ENCODE measurements at places on chromosomes 4 and X.
A peak's percentile ranks its signal among the peaks of the same experiment; 100 is the strongest.

GRCh38 chr4:179097741-179098140 is 1655.5 kb upstream of the AGA start:
- no peak for DNase-seq

DNA sequence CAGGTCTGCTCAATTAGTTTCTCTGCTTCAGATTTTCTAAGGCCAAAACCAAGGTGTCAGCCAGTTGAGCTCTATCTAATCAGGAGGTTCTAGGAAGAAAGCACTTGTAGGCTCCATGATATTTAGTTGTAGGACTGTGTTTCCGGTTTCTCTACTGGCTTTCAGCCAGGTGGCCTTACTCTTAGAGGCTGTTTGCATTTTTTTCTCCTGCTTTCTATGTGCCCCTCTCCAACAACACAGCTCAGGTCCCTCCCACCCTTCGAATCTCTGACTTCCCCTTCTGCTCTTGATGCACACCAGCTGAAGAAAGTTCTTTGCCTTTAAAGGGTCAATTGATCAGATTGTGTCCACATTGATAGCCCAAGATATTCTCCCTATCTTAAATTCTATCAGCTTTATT is 245.2 kb downstream of the RAB28 start:
- no peak for DNase-seq

DNA sequence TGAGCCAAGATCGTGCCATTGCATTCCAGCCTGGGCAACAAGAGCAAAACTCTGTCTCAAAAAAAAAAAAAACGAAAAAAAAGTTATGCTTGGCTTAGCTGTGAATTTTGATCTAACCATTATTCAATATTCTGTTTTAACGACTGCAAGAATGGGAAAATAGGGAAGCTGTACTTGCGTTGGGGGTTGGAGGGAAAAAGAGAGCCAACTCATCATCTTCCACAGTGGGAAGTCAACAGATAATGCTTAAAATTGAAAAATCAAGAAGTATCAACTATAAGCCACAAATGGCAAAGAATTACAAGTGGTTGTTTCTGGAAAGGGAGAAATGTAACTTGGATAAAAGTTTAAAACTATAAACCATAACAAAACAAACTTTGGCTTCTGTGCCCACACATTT is 2.9 kb downstream of the TEC start:
- no peak for DNase-seq

DNA sequence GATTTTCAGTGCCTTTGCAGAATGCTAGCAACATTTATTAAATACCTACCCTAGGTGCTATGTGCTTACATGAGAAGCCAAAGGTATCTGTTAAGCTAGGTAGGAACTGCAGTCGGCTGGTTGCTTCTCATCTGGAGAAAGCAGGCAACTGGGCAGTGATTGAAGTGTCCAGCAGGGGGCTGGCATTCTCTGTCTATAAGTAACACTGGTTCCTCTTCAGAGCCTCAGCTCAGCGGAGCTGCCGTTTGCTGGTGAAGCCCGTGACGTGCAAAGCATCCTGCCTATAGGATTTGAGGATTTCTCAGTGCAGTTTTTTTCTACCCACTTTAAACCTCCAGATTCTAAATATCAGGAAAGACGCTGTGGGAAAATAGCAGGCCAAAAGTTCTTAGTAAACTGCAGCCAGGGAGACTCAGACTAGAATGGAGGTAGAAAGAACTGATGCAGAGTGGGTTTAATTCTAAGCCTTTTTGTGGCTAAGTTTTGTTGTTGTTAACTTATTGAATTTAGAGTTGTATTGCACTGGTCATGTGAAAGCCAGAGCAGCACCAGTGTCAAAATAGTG is at the start of gene GRPR:
Gene GRPR (plus strand): TSS at position 344 of the 565 bp plus-strand sequence. CDS start 389 bp downstream, outside the sequence.
- DNase-seq, result peak; percentile 71

- DNase-seq, result no peak
Measured at GRCh38 chr4:140027101-140027500, 126.9 kb downstream of the MAML3 start.

GRCh38 chr4:96025011-96025410 is 185.1 kb downstream of the PDHA2 start:
- no peak for DNase-seq

DNA sequence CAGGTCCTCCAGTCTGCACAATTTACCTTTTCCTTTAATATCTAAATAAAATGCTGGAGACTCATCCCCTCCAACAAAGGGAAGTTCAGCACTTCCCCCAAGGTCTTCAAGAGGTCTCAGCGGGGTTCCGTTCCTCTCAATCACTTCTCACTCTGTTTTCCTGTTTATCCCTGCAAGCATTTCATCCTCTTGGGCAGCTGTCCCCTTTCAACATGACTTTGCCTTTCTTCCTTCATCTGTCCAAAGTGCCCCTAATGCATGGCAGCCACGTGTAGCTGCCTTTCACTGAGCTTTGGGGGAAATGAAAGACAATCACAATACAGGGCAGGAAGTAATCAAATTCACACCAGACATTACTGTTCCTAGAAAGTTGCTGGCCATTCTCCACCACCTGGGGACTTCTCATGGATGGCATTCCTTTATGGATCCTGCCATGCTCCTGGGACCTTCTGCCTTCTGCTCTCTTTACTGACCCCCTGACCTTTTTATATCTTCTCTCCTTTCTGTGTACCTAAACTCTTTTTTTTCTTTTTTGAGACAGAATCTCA is 79.7 kb upstream of the USP9X start:
- DNase-seq, result no peak

DNA sequence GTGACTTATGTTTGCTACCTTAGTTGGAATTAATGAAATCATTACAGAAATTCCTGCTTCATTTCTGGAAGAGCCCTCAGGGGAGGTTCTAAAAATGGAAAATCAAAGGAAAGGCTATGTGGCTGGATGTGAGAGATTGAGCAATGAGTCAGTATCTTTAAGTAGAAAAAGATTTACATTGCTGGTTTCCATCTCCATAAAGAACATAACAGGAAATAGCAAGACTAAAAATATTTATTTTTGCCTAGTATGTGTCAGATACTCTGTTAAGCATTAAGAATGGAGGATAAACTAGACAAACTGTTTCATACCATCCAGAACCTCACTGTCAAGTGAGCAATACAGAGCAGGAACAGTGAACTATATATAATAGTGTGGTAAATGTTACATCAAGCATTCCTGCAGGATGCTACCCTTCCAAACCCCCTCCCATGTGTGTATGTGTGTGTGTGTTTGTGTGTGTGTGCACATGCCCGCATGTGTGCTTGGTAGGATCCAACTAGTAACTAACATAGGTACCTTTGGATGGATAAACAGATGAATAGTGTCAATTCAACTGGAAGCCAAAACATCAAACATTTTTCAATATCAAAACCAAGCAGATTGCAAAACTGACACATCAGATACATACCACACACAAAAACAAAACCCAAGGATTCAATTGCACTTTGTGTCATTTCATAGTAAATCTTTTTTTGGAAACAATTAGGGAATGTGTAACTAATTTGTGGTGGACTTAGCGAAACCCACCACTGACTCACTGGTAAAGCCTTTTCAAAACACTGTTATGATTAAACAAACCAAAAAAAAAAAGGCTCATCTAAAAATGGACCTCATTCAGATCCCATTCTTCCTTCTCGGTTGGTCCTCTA is 223.4 kb downstream of the SHROOM3 start:
- peak; percentile 72 for DNase-seq

DNA sequence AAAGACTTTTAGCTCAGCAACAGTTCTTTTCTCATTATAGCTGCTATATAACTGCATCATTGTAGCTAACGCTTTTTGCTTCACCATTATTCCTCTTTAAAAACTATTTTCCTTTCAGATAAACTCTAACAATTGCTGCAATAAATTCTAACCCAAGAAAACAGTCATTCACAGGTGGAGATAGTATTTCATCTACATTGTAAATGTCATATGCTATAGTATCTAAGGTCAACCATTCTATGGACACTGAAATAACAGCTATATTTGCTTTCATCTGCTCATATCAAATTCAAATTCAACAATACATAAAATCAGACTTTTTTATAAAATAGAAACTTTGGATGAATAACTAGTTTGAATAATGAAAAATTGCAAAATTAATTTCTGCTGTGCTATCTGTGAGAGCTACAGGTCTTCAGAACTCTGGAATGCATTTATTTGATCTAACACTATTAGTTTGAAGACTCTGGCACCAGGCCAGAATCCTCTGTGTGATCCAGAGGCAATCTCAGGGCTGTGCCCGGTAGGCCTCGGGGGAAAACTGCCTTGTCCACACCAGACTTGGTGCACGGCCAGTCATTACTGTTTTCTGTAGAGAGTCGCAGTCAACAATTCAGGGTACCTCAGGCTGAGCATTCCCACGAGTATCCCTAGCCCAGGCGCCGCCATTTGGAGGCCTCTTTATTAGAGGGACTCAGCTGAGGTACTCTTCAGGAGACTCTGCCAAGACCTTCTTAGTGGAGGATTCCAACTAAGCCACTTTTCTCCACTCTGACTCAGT is 332.4 kb downstream of the SLC7A11 start:
- DNase-seq, result no peak

DNA sequence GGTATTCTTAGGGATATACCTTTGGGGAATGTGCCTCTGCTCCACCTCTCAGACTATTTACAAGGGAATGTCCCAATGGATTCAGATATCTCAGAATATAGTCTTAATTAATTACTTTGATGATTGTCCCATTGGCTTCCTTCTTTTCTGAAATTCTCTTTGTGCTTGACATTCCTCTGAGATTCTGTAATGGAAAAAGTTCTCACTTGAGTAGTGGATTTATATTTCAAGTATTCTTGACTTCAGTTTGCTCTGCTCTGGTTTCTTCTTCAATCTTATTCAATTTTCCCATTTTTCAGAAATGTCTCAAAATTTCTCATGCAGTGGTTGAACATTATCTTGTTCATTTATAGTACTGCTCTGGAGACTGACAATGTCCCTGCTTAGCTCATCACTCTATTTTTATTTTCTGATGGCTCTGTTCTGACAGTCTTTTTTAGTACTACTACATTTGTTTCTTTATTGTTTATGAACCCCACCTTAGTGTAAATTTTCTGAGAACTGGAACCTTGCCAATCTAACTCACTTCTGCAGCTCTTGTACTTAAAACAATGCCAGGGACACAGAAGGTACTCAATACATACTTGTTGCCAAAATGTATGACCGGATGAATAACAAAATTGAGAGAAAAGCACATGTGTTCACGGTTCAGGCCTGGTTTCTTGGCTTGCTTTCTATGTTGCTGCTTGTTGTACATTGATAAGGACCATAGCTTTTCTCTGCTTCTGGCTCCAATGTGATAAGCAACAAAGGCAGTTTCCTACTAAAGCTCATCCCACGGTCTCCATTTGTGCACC is 471.7 kb downstream of the GASK1B start:
- DNase-seq, result no peak

GRCh38 chr4:91032725-91033445 is 905.7 kb downstream of the CCSER1 start:
- no peak for DNase-seq

DNA sequence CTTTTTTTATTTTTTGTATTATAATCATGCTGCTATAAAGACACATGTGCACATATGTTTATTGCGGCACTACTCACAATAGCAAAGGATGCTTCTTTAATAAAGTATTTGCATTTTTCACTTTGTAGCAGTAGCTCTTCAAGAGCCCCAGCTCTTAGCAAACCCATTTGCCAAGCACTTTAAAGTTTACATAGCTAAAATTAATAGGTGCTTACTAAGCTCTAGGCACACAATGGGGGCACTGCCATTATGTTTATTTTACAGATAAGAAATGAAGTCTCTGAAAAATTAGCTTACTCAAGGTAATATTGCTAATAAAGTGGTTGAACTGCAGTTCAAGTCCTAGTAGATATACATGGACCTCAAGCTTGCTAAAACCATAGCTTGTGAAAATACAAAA is 230.3 kb upstream of the ARHGAP24 start:
- no peak for DNase-seq

DNA sequence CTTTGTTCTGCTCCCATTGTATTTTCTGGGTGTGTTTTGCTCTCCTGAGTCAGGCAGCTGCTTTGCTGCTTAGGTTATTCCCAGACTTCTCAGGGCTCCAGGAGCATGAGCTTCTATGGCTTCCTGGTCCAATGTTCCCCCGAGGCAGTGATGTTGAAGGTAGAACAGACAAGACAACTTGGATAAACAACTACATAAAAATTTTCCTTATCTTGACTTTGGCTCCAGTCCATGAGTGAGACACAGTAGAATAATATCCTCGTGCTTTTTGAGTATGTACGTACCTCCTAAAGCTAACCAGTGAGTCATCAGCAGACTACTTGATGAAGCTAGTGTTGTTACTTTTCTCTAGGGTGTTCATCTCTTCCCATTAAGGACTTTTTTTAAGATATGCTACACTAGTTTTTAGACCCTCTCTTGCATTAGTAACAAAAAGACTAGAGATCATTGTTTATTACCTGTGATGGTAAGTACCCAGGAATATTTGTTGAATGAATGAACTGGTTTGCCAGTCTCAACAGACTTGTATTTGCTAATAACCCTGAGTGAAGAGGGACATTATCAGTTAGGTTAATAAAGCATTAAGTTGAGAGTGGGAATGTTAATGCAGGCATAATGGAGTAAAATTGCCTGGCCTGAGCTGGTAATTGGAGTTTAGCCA is 131.9 kb downstream of the FHIP1A start:
- peak; percentile 68 for DNase-seq

DNA sequence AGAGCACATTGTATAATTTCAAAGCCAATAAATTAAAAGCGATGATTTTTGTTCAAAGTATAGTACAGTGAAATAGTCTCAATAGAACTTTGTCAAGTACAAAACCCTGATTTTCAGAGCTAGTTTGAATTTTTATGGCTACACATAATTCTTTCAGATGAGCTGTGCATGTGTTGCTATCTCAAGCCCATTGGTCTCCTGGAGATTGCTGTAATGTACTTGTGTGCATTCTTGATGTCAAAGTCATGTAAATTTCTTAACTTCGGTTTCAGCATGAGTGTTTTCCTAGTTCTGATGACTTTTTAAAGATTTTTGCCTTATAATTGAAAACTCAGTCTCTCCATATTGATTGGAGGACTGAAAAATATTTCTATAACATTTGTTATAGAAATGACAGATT is 200.8 kb downstream of the CEP135 start:
- peak; percentile 16 for DNase-seq

GRCh38 chr4:153750197-153750817 is 9.5 kb downstream of the RNF175 start:
- DNase-seq, result peak; percentile 43

- DNase-seq, result no peak
Measured at GRCh38 chrX:39741904-39742303, 355.9 kb downstream of the BCOR start.

- no peak for DNase-seq
Measured at GRCh38 chrX:7131621-7132020, 15.9 kb upstream of the STS start.

DNA sequence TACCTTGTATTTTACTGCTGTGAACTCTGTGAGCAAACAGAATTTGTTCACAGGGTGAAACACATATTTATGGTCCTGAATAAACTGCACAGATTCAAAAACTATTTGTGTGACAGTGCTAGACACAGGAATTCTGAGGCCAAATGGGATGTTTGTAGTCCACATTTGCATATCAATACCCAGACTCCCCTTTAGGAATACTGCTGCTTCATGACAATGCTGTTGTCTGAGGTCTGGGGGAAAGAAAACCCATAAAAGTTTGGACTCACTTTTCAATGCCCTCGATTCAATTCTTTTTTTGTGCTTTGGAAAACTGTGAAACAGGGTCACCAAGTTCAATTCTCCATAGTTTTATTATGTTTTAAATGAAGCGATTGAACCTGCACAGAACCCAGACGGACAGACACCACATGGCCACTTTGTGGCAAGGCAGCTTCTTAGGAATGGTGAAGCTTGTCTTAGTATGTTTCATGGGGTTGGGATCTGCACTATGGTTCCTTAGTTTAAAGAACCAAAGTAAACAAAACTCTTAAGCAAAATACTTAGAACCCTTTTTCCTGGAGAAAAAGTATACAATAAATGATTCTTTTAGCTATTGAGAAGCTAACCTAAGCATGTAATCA is 92.3 kb upstream of the MAD2L1 start:
- DNase-seq, result no peak

GRCh38 chrX:118971552-118971951 is 2.9 kb upstream of the LONRF3 start:
- DNase-seq, result no peak
